ENCODE measurements at places on chromosomes 6 and 20.

- peak; percentile 44 for DNase-seq
Observed at GRCh38 chr6:163710532-163711470, 296.3 kb downstream of the QKI start.

- no peak for DNase-seq
Observed at GRCh38 chr6:51289041-51289440, 470.4 kb downstream of the TFAP2B start.

- no peak for DNase-seq
Observed at GRCh38 chr20:8005575-8006366, 13.8 kb downstream of the TMX4 start.

- no peak for DNase-seq
Observed at GRCh38 chr6:4209196-4209595, 73.8 kb upstream of the ECI2 start.

DNA sequence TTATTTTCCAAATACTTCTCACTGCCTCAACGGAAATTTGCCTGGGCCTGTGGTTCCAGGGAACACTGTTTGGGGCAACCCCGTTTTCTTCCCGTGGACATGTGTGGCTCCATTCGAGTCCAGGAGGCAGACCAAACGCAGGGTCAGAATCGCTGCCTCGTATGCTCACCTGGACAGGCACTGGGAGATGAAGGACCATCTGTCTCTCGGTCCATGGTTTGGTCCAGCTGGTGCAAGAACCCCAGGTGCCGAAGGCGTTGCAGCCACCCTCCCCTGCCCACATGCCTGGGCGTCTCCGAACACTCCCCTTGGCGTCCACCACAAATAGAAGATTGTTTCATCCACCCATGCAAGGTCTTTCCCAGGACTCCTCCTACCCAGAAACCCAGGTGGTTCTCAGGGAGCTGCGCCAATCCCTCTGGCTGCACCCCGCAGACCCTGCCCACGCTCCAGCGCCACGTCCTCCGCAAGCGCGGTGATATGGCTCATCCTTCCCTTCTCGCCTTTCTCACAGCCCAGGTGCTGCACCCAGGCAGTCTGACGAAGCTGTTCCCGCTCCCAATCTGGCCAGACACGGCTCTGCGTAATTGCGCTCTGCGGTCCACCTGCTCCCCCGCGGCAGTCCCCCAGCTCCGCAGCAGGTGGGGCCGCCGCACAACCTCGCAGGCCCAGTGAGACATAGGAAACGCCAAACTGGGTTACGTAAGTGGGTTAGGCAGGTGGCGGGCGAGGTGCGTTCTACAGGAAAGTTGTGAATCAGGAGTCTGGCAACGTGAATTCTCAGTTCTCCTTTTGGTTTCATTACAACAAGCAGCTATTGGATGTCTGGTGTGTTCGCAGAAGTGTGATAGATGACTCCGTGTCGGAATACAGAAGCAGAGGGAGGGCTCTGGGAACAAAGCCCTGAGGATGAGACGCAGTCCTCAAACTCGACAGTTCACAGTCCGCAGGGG is 146.2 kb upstream of the ECI2 start:
- DNase-seq = peak; percentile 62

- DNase-seq = no peak
Observed at GRCh38 chr6:155108070-155108820, 113.1 kb downstream of the TIAM2 start.

DNA sequence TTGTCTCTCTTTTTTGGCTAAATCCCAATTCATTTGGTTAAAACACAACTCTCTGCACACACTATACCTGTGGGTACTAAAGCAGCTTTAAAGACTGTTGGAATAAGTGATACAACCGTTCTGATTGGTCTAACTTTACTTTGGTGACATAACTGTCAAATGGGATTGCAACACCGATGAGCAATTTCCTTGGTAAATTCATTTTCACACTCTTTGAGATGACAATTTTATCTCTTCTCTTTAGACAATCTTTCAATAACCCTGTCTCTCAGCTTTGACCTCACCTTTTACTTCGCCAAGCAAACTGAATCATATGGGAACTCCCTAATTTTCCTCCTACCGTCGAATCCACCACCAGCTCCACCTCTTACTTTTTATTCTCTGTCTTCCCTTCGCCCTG is 60.8 kb downstream of the ECT2L start:
- no peak for DNase-seq

- no peak for DNase-seq
Observed at GRCh38 chr20:50151034-50151743, 2.3 kb downstream of the PEDS1 start.

DNA sequence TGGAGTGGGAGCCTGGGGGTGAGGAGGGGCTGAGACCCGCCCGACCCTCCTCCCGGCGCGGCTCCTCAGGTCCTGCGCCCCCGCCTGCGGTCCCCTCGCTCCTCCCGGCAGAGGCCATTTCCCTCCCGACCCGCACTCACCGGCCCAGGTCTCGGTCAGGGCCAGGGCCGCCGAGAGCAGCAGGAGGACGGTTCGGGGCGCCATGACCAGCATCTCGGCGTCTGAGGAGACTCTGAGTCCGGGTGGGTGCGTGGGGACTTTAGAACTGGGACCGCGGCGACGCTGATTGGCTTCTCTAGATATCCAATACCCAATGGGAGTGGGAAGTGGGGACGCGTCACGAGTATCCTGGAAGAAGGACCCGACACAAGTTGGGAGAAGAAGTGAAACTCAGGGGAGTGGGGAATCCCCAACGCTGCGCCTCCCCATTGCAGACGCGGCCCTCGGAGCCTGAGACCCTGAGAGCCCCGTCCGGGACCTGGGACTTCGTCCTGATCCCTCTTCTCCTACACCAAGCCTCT is at the start of gene HLA-B:
HLA-B (minus strand) TSS at position 234 of the 521 bp plus-strand sequence; CDS start at position 213, 21 bp downstream.
- DNase-seq = peak; percentile 92

- DNase-seq = peak; percentile 17
Observed at GRCh38 chr20:22100686-22101085, 395.2 kb downstream of the PAX1 start.

GRCh38 chr6:15420959-15421438 is 175.1 kb downstream of the JARID2 start:
- no peak for DNase-seq

DNA sequence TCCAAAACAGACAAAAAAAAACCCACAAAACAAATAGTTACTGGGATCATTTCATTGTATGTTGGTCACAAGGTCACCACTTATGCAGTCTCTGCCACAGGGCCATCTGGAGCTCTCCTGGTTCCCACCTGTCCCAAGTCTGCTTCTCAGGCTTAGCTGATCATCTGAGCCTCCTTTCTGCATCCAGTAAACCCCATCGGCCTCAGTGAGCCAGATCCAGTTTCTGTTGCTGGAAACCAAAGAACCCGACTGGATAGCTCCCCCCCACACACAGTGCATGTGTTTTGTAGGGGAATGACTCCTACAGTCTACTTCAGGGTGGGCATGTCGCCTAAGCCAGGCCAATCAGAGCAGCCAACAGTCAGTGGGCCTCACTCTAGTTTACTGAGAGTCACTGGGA is 233.3 kb downstream of the PREX1 start:
- DNase-seq = no peak

DNA sequence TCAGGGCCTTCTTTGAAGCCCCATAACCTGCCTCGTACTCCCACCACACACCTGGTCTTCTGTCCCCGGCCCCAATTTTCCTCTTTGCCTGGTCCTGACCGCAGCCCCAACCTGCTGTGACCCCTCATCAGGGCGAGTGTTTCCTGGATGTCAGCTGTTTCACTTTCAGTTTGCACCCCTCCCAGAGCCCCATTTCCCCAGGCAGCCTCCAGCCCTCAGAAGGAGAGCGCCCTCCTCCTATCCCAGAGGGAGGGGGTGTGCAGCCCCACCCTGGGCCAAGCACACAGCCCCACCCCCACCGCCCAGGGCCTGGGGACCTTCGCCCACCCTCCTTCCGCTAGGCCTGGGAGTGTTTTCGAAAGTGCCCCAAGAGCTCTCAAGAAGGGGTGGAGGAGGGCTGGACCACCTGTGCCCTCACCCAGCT is 1.5 kb downstream of the BAK1 start:
- DNase-seq = no peak

DNA sequence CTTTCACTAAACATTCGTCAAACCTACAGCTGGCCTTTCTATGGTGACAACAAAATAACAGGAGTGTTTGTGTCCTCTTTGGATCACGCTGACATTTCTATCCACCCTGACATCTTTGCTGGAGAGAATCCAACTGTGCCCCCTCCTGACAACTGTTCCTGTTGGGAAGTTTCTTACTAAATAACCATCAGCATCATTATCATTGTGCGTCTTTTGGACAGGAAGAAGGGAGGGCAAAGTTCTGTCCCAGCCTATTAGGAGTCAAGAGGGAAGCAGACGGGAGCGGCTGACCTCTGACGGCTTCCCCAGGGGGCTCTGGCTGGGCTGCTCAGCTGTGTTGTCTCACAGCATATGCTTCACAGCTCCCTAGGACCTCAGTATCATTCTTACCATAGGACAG is 195.9 kb upstream of the SULF2 start:
- no peak for DNase-seq

- DNase-seq = no peak
Observed at GRCh38 chr6:354631-355280, 36.8 kb upstream of the IRF4 start.

DNA sequence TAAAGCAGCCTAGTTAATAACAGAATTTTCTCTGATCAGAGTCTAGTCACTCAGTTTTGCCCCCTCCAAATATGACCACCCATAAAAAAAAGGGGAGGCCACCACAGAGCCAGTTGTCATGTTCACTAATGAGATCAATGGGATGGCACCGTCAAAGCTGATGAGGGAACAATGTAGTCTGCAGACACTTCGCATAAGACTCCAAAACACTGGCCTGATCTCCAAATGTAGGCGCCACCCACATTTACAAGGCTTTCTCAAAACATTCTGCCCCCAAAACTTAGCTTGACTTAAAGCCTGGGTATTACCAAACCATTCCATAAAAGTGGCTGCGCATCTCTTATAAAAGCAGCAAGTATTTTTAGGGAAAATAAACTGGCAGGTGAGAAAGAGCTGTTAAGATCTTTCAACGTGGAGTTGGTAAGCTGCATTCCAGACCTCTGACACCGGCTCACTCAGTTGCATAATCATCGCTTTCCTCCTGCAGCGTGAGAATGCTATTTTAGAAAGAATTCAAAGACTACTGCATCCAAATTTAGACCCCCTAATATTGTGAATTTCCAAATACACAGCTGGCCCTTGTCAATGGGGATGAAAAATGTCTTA is 59.3 kb downstream of the TBC1D7 start:
- DNase-seq = no peak

DNA sequence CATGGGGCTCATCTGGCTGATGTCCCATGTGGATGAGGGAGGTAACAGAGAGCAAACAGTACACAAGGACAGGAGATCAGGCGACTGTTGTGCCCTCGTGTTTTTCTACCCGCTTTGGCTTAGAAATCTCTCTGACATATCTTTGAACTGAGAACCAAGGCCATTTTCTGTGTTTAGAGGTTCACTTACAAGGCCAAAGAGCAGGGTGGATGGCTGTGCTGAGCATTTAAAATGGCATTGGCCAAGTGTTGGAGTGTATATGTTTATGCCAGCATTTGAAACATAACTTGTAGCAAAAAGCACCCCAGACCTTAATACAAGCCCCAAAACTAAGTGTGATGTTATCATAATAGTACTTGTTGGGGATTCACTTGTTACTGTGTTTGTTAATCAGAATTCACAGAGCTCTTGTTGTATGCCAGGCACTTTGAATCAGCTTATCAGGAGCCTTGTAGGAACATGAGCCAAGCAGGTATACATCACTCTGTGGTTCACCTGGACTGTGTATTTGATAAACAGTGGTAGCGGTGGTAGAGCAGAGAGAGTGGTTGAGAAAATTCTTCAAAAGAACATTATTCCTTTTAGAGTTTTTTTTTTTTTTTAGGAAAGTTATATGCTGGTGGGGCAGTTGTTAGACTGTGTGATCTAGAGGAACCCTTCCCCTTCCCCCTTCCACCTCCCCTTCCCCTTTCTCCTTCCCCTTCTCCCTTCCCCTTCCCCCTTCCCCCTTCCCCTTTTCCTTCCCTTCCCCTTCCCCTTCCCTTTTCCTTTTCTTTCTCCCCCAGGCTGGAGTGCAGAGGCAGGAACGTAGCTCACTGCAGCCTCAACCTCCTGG is 71.3 kb downstream of the ATRN start:
- no peak for DNase-seq

GRCh38 chr6:13874191-13874549 is 50.6 kb upstream of the RNF182 start:
- no peak for DNase-seq

- no peak for DNase-seq
Observed at GRCh38 chr6:29945281-29945820, 3.0 kb downstream of the HLA-A start.

DNA sequence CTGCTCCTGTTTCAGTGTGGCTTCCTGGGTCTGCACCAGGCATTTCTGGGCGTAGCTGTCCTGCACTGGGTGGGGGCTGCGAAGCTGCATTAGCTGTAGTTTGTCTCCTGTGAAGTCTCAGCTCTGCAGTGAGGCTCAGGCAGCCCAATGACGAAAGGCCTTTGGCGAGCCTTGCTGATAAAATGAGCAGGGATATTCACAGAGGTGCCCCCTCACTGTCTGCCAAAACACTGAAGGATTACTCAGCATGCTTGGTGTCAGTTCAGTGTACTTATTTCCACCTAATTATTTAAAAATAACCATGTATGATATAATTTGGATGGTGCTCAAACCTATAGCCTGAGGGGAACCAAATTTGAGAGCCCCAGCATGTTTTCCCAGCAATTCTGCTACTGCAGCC is 73.5 kb downstream of the ECT2L start:
- peak; percentile 58 for DNase-seq

DNA sequence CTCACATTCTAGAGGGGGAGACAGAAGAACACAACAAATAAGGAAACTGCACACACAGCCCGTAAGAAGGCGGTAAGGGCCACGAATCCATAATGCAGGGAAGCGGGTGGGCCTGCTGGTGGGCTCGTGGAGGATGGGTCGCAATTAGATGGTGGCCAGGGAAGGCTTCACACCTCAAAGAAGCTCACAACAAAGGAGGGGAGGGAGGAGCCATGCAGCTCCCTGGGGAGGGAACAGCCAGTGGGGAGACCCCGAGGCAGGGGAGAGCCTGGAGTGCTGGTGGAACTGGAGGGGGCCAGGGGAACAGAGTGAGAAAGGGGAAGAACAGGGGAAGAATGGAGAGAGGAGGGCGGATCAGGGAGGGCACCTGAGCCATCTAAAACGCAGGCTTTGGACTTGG is 13.4 kb downstream of the SRC start:
- DNase-seq = peak; percentile 9

DNA sequence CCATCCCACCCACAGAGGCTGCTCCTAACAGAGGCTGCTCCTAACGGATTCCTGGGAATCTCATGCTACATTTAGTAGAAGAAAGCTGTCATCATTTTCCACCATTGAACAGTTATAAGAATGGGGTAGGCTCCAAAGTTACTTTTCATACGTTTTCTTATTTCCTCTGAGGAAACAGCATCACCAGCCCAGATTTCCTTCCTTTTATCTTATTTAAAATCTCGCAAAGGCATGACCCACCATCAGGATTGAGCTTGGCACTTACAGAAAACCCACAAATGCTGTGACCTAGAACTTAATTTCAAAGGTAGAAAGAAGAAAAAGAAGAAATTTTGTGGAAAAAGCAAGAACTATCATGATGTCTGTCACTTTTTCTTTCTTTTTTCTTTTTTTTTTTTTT is 168.0 kb downstream of the LY86 start:
- DNase-seq = no peak

- DNase-seq = no peak
Observed at GRCh38 chr6:166104872-166105271, 62.8 kb downstream of the TBXT start.

All from femur (tissue), 1 donor.